ENCODE measurements at places on chromosomes 11 and 22. TPM values are rescaled to one million over a fixed set of nuclear protein-coding genes. Genes with fewer than 3 reads are reported as not detected.

GRCh38 chr22:42519525-42520401 is at the start of gene RRP7A:
RRP7A (minus strand) TSS chr22:42519796; CDS start chr22:42519786, 10 bp downstream.
- H3K27ac ChIP-seq: peak within 1 kb of the TSS; percentile 63
- DNase-seq: peak; percentile 70
- peak within 1 kb of the TSS; percentile 95 for H3K4me3 ChIP-seq
- peaks cover 7% of the 10 kb centered on the region for H3K4me1 ChIP-seq
- no peaks in the 10 kb centered on the region for H3K27me3 ChIP-seq

NLRP14 gene
- not detected for total RNA-seq

OR51G1 gene
- not detected for total RNA-seq

SLC22A25 gene
- not detected for total RNA-seq

GRCh38 chr22:48240935-48241230 is 1478.4 kb downstream of the TBC1D22A start:
- no peaks in the 10 kb centered on the region for H3K36me3 ChIP-seq
- DNase-seq: no peak
- peaks cover 97% of the 10 kb centered on the region for H3K27me3 ChIP-seq
- no peaks in the 10 kb centered on the region for H3K4me1 ChIP-seq
- H3K4me3 ChIP-seq: no peak overlapping the region
- H3K27ac ChIP-seq: no peak overlapping the region

DNA sequence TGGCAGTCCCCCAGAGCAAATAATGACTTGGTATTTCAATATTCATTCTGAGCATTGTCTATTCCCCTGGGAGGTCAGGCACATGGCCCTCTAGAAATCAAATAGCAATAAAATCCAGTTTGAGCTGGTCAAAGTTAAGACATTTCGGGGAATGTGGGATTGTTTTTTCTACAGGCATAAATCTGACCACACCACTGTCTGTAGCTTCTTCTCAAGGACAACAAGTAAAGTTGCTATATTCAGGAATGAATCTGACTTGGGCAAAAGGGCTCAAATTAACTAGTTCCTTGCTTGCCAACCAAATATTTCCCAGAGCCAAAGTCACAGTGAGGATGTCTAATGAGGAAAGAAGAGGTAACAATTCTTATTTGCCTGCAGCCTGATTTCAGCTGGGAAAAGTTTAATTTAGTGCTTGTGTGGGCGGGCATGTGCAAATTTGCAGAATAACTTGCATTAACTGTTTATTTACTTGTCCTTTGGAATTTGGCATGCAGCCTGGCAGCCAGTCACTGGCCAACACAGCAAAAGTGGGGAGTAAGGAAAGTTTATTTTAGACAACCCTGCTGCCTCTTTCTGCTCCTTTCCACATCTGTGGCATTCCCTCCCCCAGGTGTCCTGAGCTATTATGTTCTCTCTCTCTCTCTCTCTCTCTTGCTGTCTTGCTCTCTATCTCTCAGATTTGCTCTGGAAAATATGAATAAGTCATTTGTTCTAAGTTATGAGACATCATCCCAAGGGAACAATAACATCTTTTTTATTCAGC is 51.2 kb upstream of the ARHGAP20 start:
- H3K36me3 ChIP-seq: no peaks in the 10 kb centered on the region
- H3K27ac ChIP-seq: no peak overlapping the region
- no peak overlapping the region for H3K4me3 ChIP-seq
- DNase-seq: no peak

DNA sequence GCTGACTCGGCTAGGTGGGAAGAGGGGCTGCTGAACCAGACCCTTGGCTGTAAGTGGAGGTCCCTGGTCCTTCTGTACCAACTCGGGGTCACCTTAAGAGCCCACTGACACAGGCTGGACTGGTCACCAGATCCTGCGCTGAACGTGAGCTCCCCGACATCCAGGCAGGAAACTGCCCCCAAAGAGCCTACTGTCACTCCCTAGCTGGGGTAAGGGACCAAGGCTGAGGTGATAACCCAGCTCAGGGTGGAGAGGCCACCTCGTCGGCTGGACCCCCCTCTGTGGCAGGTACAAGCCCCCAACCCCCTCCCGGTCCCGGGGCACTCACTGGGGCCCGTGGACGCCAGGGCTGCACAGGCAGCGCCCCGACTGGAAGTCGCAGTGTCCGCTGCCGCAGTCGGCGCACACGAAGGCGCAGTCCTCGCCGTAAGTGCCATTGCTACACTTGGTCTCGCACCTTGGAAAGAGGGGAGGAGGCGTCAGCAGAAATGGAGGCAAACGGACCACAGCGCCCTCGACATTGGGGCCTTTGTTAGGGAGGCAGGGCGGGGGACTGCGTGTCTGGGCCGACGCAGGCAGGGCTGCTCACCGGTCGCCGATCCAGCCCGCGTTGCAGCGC is 7.4 kb downstream of the SCARF2 start:
- no peaks in the 10 kb centered on the region for H3K36me3 ChIP-seq
- H3K27me3 ChIP-seq: no peaks in the 10 kb centered on the region
- 0 out of 2 replicates have a peak overlapping the region, but pooled peaks have one; percentile 35 for H3K4me3 ChIP-seq
- H3K27ac ChIP-seq: no peak overlapping the region

TRIM22 gene
- total RNA-seq: 1.9 TPM
